Suppressor macrophage treated with lipopolysaccharide for 4 hours (primary cell): ENCODE measurements at places on chromosomes 12 and 14.
A peak's percentile ranks its signal among the peaks of the same experiment; 100 is the strongest.

- no peak for DNase-seq
Observed at GRCh38 chr12:50677858-50678257, 86.0 kb upstream of the ATF1 start.

GRCh38 chr12:132827763-132828703, 636 bp downstream of the GOLGA3 start:
- peak; percentile 58 for DNase-seq

DNA sequence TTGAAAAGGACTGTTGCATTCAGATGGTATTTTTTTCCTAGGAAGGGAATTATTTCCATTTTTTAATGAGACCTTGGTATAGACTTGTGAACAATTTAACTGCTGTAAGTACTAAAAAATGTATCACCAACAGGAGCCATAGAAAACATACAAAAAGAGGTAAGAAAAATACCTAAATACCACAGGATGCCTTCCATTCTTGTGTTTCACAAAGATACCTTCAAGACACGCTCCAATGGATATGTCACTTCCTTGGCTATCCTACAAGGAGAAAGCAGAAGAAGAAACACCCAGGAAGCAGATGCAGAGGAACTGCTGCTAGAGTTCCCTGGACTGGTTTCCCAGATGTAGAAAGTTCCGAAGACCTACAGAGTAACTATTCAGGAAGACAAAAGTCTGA, 54.2 kb downstream of the PTPN21 start:
- no peak for DNase-seq

- DNase-seq: no peak
Observed at GRCh38 chr12:59724011-59724695, 128.3 kb downstream of the SLC16A7 start.

DNA sequence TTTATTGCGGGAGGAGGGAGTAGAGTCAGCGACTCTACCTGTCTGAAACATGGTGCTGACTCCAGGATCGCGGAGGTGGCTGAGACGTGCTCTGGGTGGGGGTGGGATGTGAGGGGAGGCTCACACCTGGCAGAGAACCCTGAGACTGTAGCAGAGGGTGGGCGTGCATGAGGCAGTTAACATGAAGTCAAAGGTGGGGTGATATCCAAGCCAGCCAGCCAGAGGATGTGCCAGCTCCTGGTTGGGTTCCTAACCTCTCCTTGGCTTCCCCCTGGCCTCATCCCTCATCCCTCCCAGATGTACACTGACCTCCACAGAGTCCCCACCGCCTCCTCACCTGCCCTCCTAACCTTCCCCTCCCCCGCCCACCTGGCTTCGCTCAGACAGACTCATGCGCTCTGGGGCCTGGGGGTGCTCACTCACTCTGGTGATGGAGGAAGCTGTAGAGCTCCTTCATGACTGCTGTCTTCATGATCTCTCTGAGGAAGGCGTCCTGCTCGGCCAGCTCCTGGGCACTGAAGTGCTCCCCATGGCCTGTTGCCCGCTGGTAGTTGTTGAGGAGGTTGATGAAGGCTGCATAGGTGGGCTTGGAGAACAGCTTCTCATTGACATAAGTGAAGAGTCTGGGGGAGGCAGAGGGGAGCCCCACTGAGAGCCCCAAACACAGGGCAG, 9.3 kb downstream of the ENDOU start:
- no peak for DNase-seq

DNA sequence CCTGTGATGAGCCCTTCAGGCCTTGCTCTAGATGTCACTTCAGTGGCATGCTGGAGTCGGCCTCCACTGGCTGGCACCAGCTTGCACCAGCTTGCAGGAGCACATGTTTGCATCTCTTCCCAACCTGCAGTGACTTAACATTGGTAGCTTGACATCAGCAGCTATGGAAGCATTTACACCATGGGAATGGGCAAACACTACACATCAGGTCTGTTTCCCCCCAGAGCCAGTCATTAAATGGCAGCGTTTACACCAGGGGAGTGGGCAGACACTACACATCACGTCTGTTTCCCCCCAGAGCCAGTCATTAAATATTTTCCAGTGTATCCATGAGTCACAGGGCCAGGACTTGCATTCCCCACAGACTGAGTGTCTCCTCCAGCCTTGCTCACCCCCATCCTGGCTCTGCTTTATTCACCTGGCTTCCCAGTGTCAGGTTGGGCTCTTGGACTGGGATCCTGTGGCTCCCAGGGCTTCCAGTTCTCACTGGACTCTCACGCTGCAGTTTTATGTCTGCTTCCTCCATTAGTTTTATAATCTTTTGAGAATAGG, 51.6 kb upstream of the VRK1 start:
- no peak for DNase-seq

DNA sequence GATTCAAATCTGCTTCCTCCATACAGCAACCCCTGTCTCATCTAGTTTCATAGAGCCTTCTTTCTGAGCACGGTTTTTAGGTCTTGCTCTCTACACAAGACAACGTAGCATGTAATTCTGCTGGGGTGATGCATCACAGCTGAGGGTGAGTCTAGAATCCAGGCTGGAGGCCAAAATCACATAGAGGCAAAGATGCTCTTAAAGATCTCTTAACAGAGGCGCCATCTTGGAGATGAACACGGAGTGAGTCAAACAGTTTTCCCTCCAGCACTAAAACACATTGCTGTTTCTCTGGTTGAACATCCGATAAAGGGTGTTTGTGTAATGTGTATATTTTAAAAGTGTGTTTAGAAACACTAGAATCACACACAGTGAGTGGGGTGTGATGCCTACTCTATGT, 78.9 kb downstream of the NOS1 start:
- DNase-seq: no peak

DNA sequence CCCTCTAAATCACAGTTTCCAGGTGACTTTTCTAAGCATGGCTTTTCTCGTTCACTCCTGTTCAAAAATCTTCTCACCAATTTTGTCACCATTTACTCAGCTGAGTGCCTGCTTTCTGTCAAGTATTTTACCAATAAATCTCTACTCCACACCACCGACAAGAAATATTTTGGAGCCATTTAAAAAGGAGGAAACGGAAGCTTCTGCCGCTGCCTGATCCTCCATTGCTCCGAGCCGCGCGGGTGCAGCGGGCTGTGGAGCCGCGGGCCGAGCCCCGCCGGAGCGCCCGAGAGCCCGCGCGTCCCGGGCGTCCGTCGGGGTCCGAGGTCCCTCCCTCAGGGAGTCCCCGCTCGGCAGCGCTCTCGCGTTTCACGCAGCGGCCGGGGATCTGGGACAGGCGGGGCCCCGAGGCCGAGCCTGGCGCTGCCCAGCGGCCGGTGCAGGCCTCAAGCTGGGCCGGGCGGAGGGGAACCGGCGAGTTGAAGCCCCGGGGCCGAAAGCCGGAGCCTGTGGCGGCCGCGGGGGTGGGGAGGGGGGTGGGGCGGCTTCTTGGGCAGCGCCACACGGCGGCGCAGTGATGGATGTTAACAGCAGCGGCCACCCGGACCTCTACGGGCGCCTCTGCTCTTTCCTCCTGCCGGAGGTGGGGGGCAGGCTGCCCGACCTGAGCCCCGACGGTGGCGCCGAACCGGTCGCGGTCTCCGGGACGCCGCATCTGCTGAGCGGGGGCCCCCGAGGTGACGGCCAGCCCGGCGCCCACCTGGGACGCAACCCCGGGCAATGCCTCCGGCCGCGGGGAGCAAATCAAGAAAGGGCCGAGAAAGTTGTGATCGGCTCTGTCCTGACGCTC, 1.1 kb upstream of the HEBP1 start:
- DNase-seq: peak; percentile 72

- no peak for DNase-seq
Observed at GRCh38 chr12:47591361-47591791, 114.5 kb downstream of the RPAP3 start.

DNA sequence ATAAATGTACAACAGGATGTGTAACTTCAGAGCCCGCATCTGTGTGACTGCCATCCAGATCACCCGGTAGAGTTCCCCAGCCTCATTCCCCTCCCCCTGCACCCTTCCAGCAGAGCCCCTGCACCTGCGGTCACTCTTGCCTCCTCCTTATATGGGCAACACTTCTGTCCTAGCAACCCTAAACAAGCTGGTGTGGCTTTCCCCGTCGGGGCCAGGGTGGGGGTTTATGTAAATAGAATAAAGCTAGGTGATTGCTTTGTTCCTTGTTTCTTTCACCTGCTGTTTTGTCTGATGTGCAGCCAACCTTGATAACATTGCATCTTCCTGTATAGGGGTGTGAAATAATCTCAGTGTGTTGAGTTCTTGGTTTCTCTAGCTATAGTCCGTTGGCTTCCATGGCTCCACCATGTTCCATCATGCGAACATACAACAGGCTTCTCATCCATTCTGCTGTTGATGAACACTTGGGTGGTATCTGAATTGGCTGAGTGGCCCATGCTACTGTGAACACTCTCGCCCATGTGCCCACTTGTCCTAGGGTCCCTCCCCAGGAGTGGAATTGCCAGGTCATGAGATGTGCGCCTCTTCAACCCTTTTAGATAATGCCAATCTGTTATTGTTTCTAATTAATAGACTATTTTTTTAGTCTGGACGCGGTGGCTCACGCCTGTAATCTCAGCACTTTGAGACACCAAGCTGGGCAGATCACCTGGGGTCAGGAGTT, 102.2 kb downstream of the KIF26A start:
- DNase-seq: no peak

DNA sequence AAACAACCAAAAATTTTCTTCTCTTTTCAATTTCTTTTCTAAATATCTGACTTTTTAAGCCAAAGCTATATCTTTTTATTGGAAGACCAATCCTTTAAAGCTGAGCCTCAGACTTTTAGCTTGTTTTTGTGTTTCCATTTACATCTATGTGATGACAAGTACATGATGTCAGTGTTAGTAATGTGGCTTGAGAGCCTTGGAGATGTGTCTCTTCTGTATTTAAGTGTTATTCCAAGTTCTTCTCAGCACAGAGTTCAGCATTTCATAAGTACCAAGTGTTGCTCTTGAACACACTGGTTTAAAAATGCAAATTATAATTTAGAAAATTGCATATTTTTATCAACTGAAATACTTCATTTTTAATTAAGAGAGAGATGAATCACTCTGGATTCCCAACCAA, 948.9 kb upstream of the FLRT2 start:
- no peak for DNase-seq

DNA sequence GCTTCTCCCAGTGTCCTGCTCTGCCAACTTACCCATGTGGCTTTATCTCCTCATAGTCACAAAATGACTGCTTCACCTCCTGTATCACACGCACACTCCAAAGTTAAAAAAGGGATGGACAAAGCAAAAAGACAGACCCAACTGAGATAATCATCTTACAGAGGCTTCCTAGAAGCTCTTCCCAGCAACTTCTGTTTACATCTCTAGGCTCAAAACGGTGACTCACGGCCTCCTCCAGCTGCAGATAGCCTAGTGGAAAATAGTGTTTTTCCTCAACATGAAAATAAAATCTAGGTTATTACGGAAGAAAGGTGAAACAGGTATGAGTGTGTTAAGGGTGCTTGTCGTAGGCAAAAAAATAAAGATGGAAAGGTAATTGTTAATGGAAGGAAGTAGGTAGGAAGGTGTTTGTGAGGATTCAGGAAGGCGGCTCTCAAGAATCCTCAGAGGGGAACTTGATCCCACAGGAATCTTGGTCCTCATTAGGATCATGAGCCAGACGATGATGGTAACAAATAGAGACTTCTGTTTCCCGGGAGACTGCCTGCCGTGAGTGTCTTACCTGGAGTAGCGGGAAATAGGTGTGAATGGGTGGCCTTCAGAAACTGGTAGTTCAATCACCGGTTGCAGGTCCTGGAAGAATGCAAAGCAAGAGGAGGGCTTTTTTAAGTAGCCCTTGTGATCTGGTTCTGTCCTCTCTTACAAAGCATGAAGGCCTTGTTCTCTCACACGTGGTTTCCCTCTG, 487.5 kb upstream of the TMEM132C start:
- no peak for DNase-seq

GRCh38 chr14:84202486-84202885, 1327.5 kb upstream of the FLRT2 start:
- DNase-seq: no peak

GRCh38 chr12:41980390-41980789, 164.3 kb downstream of the GXYLT1 start:
- no peak for DNase-seq
